Epithelial cell of proximal tubule (primary cell): ENCODE measurements at places on chromosomes 13 and 19. TPM values are rescaled to one million over a fixed set of nuclear protein-coding genes. Genes with fewer than 3 reads are reported as not detected.

The CYP4F8 gene
- not detected in 2 replicates for total RNA-seq

The PABPC3 gene
- 0.14 and 0.23 TPM in 2 replicates for total RNA-seq

GRCh38 chr13:66659701-66660467 is 570.3 kb downstream of the PCDH9 start:
- no peak for DNase-seq

DNA sequence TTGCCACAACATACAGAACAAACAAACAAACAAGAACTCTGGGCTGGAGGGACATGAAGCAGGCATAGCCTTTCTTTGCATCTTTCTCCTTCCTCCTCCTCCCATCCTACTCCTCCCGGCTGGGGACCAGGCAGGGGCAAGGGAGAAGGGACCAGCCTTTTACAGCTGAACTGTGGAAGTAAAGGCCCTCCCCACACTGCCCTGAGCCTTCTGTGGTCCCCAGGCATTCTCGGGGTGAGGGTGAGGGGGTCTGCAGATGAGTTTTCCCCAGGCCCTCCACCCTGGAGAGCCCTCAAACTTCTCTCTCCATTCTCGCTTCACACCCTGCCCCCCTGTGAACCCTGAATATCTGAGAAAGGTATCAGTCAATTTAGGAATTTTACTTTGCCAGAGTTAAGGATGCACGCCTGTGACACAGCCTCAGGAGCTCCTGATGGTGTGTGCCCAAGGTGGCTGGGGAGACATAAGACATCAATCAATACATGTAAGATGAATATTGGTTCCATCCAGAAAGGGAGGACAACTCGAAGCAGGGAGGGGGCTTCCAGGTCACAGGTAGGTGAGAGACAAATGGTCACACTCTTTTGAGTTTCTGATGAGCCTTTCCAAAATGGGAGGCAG is 170.9 kb downstream of the COL4A1 start:
- DNase-seq = no peak

GRCh38 chr19:36110487-36111199 is at the start of gene OVOL3:
OVOL3 (plus strand) TSS chr19:36111143; CDS start chr19:36111203, 60 bp downstream.
- no peak for DNase-seq

- DNase-seq = no peak
Observed at GRCh38 chr13:73248711-73249580, 190.1 kb downstream of the KLF5 start.

DNA sequence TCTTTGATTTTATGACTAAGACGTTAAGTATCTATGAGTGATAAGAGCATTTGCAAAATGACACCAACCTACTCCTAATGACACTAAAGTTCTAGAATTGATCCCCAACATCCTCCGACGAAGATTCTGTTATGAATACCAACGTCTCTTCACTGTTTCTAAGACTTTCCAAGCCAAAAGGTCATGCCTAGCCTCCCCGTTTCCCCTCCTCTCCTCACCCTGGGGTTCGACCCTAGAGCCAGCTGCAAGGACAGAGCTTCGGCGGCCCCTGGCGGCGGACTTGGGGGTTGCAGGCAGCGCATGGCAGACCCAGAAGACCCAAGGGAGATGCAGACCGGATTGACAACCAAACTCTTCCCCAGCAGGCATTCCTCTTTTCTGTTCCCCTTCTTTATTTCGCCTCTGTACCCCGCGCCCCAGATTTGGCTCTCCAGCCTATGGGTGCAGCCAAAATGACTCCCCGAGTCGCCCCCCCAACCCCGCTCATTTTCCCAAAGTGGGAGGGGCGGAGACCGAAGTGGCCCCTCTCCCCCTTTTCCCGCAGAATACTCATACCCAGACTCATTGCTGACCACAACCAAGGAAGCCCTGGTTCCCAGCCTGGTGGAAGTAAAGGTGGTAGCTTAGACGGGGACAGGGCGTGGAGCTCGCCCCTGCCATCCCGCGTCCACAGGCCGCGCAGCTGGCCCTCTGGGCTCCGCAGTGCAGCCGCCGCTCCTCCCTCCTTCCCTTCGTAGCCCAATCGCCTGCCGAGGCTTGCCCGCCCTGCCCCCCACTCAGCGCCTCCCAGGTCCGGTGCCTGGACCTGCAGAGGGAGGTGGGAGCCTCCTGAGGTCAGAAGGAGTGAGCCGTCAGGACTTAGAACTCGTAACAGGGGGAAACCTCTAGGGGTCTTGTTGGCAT is 4.1 kb upstream of the EML2 start:
- DNase-seq = no peak

GRCh38 chr19:40300668-40301067 is 15.5 kb upstream of the AKT2 start:
- DNase-seq = no peak

- DNase-seq = no peak
Observed at GRCh38 chr19:3821857-3822364, 35.7 kb upstream of the MATK start.

- DNase-seq = no peak
Observed at GRCh38 chr13:20823071-20823470, 49.3 kb upstream of the EEF1AKMT1 start.

DNA sequence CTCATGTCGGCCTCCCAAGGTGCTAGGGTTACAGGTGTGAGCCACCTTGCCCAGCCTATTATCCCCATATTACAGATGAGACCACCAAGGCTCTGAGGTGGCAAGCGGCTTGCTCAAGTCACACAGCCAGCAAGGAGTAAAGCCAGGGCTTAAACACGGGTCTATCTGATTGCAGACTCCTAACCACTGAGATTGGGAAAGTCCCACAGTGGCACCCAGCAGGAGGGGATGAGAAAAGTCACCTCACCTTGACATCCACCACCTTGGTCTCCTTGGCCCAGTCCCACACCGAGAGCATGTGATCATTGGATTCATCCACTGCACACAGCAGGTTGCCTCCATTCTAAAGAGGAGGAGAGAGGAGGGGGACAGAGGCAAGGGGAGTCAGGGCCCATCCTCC is 9.5 kb downstream of the EML2 start:
- no peak for DNase-seq

DNA sequence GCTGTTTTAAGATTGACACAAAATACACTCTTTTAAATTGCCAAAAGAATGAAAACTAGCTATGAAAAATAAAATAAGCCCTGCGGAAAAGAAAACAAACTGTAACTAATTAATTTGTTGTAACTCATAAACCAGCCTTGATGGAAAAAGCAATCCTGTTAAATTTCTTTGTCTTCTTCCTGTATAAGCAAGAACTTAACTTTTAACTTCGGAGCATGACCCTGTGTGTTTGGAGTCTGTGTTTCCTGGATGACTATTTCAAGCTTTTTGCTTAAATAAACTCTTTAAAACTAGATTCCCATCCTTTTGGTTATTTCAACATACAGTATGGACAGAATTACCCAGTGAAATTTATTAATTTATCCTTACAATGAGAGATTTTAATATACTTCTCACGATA is 122.6 kb downstream of the TNFRSF19 start:
- DNase-seq = no peak

DNA sequence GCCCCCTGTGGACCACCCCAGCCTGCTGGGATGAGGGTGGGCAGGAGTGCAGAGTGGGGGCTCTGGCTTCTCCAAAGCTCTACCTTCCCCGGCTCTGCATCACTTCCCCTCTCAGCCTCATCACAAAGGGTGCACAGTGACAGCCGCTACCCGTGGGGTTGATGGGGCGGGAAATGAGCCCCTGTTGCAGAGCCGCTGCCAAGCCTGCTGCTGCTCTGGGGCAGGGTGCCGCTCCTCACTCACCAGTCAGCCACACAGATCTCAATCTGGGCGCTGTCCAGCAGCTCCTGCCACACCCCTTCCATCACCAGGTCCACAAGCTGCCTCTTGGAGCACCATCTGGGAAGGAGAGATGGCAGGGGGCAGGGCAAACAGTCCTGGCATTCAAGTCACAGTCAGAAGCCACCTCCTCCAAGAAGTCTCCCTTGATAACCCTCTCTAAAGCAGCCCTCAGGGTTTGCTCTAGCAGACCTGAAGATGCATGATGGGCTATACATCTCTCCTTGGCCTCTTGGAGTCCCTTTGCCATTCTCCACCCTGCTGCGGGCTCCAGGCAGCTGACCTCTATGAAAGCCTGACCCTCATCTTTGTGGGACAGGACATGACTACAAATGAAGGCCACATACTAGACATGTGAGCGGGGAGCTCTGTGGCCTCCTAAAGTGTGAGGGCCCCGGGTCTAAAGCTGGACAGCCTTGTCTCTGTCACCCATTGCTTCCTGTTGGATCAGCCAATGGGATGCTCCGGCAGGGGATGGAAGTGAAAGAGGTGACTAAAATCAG is 15.7 kb downstream of the MRPS12 start:
- no peak for DNase-seq

- DNase-seq = no peak
Observed at GRCh38 chr13:30868799-30869470, 37.1 kb upstream of the MEDAG start.
